ENCODE measurements at places on chromosomes 2 and 18.

GRCh38 chr2:111140815-111141214 is 20.1 kb downstream of the BCL2L11 start:
- DNase-seq = no peak

- no peak for DNase-seq
These were observed 332.6 kb downstream of the KIAA1328 start for GRCh38 chr18:37161491-37161890.

- peak; percentile 22 for DNase-seq
These were observed 44.2 kb upstream of the TAF1B start for GRCh38 chr2:9799011-9799596.

DNA sequence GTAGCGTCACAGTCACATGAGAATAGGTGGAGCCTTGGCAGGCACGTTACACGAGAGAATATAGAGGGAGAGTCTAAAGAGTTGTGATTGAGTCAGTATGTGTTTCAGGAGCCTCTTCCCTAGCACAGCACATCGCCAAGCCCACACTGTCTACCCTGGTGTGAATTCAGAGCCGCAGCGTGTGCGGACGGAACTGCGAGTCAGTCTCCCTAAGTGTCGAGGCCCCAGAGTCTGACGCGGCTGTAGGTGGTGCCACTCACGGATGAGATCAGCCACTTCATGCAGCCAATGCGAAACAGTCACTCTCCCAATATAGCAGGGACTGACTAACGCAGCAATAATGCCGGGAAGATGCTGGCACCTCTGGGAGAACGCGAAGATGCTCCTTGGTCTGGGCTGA is 587.3 kb upstream of the ID2 start:
- no peak for DNase-seq

GRCh38 chr18:42157420-42157819 is 202.4 kb downstream of the PIK3C3 start:
- DNase-seq = no peak

DNA sequence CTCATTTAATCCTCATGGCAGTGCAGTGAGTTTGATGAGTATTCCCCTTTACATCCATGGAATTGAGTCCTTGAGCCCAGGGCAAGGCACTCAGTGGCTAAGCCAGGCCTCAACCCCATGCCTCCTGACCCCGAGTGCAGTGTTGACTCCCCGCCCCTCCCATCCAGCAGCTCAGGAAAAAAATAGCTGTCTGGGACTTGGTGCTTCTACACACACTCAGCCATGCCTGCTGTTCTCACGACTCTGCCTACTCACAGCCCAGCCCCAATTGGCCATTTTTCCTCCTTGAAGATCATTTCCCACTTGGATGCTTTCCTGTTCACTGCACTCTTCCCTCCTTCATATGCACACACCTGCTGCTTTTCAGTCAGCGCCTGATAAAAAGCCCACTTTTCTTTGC is 8.8 kb downstream of the FOSL2 start:
- DNase-seq = no peak

- DNase-seq = no peak
These were observed 490.3 kb downstream of the PIK3C3 start for GRCh38 chr18:42445359-42445758.

DNA sequence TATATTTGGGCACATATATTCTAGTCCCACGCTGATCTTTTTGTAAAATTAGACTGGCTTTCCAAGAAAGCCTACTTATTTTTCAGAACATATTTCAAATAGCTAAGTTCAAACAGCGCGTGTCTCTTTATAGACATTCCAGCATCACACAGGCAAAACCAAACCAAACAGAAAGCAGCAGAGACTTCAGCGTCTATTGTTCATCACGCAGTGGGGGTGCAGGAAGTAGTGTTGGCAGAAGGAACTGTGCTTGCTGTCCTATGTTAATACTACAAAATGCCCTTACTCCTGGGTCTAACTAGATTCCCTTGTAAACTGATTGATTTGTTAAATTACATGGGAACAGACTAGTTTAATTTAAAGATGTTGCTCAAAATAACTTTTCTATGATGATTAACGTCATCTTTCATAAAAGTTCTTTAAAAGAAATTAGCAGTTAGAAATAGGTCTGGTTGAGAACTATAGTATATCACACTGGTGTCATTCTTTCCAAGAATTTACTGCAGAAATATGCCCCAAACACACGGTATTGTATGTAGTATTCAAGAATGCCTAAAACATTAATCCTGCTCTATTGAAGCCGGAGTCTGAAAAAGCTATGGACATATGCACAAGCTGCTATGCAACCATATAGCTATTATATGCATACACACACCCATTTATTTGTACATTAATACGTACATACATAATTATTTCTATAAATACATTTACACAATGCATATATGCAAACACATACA is 436.3 kb downstream of the CBLN2 start:
- no peak for DNase-seq

DNA sequence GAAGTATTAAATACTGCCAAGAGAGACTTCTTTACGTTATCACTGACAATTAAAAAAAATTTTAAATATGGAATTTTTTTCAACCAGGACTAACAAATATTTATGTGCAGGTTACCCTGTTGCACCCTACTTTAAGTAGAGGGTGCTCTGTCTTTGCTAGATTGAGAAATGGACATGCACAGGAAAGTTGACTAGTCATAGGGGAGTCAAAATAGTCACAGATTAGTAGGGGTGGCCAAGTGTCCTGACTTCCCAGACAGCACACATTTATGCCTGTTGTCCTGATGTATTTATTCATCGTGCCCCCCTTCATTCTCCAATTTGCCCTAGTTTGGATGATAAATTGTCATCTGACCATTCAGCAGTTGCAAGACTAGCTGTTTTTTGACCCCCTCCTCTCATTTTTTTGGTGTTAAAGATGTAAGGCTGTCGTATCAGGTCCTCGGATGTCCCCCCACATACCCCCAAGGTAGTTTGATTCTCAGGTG is 20.3 kb downstream of the CAB39 start:
- no peak for DNase-seq

- DNase-seq = no peak
These were observed 199.2 kb upstream of the NT5C1B start for GRCh38 chr2:18788592-18788991.

DNA sequence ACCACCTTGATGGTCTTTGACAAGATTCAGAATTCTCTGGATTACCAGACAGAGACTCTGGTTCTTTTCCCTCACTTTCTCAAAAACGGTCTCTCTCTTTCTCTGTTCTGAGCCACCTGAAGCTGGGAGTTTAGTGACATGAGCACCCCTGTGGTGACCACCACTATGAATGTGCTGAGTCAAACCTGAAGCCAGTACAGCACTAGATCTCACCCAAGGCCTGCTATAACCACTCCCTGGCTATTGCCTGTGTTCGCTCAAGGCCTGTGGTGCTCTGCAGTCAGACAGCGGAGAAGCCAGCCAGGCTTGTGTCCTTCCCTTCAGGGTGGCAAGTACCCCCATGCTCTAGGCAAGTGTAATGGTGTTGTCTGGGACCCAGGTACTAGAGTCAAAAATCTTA is 828.9 kb upstream of the NXPH2 start:
- no peak for DNase-seq

GRCh38 chr2:36741188-36741837 is 44.8 kb downstream of the VIT start:
- no peak for DNase-seq

DNA sequence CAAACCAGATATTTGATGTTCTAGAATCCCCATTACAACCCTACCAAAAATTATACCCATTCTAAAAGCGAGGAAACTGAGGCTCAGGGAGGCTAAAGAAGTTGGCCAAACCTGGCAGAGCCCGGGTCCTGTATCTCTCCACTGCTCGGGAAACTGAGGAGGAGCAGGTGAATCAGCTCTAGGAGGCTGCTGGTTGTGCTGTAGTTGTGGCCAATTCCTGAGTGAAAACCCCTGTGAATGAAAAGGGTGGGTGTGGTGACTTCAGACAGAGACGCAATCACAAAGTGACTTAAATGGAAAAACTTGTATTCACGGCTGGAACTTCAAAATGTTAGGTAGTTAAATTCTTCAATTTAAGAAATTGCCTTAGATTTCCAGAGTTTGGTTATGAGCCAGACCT is 105.7 kb upstream of the SEC11C start:
- no peak for DNase-seq

DNA sequence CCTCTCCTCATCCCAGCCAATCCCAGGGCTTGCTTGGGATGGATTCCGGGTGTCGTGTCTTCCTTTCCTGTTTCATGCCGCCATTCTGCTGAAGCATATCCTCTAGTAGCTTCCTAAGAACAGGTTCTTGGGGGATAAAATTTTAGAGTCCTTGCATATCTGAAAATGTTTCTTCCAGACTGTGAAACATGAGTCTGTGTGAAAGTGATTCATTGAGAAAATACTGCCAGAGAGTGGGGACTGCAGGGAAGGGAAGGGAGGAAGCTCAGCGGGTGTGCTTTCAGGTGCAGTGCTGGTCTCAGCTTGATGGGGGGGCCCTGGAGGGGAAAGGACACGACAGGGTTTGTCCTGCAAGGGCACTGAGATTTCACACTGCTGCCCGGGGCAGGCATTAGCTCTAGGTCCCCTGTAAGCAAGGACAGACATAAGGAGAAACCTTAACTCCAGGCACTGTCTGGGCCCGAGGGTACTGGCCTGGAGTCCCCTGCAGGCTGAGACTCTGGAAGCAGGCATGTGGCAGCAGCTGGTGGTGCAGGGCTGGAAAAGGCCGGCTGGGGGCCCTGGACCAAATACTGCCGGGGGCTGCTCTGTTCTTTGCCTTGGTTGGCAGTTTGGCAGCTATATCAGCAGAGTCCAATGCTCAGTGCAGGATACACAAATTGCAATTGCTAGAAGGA is 97.6 kb upstream of the HS6ST1 start:
- DNase-seq = no peak
